ENCODE measurements at places on chromosomes 2 and 18.

GRCh38 chr18:42743373-42744138, 371.9 kb downstream of the RIT2 start:
- no peak for DNase-seq

- DNase-seq, result no peak
Observed at GRCh38 chr2:100119235-100119634, 23.2 kb downstream of the AFF3 start.

DNA sequence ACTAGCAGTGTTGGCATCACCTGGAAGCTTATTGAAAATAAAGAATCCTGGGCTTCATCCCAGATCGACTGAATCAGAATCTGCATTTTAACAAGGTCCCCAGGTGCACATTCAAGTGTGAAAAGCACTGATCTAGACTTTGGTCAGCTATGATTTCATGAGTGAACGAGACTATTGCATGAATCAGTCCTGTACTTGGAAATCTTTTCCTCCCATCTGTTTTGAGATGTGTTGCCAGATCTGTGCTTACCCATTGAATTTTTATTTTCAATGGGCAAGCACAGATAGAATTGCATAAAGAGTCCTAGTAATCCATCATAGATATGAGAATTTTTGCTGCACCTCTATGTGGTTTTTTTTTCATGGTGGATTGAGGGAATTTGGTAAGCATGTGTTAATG, 64.0 kb downstream of the PMS1 start:
- DNase-seq, result peak; percentile 22

DNA sequence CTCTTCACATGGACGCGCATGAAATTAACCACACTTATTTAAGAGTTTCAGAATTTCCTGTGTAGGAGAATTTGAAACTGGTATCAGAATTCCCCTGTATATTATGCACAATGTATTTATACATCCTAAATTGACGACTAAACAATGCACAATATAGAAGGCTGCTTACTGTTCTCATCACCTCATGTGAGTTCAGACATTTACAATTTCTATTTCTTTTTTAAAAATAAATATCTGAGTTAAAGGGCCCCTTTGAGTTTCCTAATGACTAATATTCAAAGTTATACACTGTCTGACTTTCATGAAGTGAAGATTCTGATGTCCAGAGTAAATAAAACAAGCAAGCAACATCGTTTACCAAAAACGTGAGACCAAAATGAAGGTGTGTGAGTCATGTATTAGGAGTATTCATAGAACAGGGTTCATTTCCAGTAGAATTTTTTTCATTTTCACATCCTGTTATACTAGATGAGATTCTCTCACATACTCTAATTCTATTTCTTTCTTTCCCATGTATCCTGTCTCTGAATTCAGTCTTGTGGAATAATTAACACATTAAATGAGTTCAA, 406.2 kb downstream of the NUP35 start:
- no peak for DNase-seq

DNA sequence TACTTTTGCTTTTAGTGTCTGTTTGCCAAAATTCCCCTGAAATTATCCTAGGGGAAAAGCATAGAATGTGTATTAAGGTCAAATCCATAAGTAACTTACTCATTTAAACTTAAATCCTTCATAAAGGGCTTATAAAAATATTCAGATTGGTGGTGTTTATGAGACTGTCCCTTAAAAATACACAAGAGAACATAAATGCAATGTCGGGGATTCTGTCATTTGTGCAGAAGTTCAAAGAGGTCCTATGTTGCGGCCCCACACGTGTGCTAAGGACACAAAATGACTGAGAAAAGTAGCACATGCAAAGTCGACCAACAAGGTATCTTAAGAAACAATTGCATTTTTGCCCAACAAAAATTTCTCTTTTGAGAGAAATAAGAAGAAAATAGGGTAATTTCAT, 225.1 kb downstream of the PIEZO2 start:
- no peak for DNase-seq

DNA sequence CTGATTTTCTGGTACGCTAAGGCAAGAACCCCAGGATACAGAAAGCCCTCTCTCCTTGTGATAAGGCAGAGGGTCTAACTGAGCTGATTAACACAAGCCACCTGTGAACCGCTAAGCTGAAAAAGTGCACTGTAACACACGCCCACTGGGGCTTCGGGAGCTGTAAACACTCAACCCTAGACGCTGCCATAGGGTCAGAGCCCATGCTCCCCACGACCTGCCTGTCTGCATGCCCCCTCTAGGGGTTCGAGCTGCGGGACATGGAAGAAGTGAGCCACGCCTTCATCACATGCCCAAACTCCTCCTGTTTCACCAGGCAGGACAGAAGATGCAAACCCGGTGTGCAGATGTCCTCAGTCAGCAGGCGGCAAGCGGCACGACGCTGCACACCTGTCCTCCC, 173.9 kb upstream of the RAB12 start:
- no peak for DNase-seq

- peak; percentile 1 for DNase-seq
Observed at GRCh38 chr2:142234741-142235140, 103.9 kb upstream of the LRP1B start.

DNA sequence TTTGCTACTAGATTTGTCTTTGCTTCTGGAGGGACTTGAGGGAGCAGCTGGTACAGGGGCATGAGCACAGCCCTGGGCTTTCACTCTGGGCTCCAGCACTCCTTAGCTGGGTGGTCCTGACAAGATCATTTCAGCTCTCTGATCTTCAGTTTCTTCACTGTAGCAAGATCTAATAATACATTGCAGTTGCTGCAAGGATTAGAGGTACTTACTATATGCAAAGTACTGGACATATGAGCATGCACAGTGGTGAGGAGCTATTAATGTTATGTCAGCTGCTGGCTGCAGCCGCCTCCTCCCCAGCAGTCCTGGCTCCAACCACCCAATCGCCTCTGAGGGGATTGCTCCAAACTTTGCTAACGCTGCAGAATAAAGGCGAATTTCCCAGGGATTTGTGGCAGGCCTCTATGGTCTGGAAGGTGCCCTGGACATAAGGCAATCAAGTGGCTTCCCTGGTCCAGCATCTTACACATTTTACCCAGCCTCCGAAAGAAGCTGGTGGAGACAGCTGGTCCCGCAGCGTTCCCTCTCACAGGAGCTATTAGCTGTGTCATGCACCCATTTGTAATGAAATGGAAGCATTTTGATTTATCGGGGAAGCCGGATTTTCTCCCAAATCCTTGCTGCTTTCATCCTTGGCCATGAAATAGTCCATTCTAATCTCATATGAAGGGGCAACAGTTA, 96.7 kb downstream of the RHOB start:
- DNase-seq, result peak; percentile 15

DNA sequence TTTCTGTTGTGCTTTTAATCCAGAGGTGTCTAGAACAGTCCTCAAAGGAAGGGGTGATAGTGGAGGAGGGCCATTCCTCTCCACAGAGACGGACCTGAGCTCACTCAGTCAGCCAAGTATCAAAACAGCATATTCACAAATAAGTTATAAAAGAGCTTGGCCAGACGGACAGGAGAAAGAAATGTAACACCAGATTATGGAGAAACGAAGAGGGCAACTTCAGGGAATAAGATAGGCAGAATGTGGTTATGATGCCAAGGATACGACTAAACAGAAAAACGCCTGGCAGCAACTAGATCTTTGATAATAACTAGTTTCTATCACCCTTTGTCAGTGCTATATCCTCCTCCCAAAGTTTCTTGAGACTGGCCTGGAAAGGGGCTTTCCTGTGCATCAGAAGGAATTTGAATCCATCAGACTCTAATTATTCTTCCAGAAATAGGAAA, 42.5 kb downstream of the MAP4K3 start:
- DNase-seq, result no peak

DNA sequence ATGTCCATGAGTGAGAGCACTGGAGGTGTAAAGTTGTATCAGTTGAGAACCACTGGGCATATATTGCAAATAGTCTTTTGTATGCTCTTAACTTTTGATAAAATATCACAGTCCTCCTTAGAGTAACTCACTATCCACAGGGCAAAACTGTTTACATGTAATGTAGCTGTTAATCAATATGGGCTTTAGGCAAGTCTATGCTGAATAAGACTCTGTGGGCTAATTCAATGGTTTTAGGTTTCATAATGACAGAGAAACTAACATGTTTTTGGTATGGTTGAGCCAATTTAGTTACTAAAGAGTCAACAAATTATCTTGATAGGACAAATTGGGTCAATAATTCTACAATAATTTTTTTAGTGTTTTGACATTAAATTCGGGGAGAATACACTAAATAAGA, 1134.9 kb upstream of the FAM98A start:
- no peak for DNase-seq

GRCh38 chr2:147026664-147027295, 818.0 kb upstream of the ACVR2A start:
- DNase-seq, result peak; percentile 59

GRCh38 chr2:238820916-238821315, 27.0 kb upstream of the TWIST2 start:
- no peak for DNase-seq

- DNase-seq, result no peak
Observed at GRCh38 chr2:193523662-193524061, 1328.9 kb upstream of the TMEFF2 start.

DNA sequence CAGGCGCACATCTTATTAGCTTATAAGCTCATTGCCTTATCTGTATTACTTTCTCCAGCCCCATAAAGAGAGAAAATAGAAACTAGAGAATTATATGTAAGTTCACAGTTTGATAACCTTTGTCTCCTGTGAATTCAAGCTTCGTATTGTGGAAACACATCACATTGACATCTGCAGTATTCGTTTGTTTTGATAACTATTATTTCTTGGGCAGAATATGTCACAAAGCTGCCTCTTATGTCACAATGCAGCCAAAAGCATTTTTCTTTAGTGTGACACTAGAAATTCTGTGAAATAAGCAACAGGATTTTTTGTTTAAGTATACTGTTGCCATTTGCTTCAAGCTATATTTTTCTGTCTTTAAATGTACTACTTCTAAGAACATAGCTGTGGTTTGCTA, 221.5 kb downstream of the DOK6 start:
- no peak for DNase-seq

- DNase-seq, result no peak
Observed at GRCh38 chr2:122831649-122832048, 1076.2 kb downstream of the TSN start.

DNA sequence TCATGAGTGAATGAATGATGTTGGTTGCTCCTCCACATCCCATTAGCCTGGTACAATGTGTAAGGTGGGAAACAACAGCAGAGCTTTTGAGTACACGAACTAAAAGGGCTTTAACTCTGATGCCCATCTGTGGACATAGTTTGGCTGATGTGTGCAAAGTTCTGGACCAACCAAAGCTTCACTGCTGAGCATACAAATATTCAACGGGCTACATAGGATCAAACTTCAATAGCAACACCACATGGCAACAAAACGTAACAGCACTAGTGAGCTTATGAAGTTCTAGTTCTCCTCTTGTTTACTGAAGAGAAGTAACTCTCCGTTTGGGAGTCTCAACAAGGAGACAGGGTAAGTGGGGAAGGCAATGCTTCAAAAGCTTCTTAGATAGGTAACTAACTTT, 20.4 kb downstream of the STAM2 start:
- peak; percentile 21 for DNase-seq

DNA sequence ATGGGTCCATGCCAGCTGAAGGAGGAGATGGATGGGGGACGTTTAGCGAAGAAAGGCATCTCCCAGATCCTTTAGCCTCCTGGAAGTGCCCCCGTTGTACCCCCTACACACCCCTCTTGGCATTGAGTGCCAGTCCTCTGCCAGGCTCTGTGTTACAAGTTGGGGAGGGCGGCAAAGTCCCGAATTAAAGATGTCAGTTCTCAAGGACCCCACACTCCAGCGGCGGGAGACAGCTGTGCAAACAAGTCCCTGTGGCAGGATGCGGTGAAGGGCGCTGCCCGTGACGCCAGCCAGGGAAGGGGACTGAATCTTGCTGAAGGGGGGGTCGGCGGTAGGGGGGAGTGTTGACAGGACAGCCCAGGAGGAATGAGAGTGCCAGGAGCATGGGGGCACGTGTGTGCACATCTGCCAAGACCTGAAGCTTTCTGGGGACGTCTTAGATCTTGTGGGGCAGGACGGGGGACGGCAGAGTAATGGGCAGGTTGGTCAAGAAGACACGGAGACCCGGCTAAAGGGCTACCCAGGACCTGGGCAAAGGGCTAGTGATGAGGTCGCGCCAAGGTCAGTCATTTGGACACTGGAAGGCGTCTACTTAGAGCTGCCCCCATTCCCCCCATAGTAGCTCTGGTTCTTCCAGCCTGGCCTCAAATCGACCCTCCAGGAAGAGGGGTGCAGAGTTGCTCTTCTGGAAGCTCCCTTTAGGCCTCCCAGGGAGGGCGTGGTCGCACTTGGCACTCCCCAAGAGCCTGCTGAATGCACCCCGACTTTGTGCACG, 2.8 kb upstream of the CTDSP1 start:
- DNase-seq, result peak; percentile 66

GRCh38 chr2:127996160-127996559, 31.7 kb downstream of the SAP130 start:
- DNase-seq, result no peak

DNA sequence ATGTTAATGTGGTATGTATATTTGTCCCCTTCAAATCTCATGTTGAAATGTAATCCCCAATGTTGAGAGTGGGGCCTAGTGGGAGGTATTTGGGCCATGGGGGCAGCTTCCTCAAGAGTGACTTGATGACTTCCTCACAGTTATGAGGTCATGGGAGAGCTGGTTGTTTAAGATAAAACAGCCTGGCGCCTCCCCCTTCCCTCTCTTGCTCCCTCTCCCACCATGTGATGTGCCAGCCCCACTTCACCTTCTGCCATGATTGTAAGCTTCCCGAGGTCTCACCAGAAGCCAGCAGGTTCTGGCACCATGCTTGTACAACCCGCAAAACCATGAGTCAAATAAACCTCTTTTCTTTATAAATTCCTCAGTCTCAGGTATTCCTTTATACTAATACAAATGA, 258.3 kb upstream of the POU3F3 start:
- no peak for DNase-seq

DNA sequence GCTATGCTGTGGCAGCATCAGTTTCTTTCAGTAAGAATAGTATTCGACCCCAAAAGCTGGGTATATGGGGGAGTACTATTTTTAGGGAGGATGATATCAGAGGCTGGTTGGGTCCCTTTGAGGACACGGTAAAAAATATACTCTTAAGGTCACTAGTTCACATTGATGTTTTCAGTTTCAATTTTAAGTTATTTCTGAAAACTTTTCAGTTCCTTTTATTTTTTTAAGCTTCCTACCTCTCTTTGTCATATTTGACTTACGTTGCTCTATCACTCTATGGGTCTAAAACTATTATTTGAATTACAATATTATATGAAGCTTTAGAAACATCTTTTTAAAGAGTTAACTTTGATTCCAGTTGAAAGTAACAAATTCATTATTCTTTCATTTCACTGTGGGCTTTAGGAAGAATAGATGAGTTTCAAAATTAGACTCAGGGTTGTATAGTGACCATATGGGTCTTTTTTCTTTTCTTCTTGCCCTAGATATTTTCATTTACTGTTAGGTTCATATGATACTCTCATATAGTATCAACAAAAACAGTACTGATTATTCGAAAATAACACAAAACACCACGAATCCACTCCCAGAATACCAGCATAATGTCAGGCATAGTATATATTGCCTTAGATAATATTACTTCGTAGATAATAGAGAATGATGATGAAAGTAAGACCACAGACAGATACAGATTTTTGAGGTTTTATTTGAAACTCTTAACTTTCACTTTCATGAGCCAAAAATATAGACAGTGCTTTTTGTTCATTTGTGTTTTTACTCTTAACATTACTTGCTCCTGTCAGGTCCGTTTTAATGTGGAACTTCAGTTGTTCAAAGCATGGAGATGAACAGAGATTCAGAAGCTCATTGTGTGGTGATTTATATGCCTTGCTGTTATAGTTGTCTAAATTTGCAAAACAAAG, 9.8 kb downstream of the RMDN2 start:
- no peak for DNase-seq
